ENCODE measurements at places on chromosomes 11 and 22.

DNA sequence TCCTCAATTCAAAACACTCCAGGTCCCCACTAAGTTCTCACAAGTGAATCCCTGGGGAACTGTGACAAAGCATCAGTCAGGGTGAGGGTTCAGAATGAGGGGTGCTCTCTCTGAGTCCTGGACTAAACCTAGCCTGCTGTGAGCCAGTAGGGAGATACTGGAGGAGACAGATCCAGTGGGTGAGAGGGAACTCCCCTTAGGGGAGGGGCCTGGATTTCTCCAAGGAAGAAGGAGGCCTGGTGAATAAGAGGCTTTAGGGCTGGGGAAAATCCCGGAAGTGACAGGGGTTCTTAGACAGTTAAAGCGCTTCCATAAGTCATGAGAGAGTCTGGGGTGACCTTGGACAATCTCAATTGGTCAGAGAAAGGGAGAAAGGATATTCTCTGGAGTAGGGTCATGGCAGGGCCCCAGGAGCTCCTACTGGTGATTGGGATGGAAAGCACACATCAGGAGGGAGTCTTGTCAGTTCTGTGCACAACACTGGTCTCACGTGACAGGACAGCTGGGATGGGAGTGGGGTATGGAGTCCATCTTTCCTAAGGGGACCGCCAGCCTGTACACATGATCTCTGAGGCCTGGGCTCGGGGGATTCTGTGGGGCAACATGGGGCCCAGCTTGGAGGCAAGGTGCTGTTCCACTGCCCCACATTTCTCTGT, 1.5 kb downstream of the TBC1D10A start:
- DNase-seq: no peak

GRCh38 chr11:117232911-117233409, 489 bp downstream of the RNF214 start:
- DNase-seq: no peak

DNA sequence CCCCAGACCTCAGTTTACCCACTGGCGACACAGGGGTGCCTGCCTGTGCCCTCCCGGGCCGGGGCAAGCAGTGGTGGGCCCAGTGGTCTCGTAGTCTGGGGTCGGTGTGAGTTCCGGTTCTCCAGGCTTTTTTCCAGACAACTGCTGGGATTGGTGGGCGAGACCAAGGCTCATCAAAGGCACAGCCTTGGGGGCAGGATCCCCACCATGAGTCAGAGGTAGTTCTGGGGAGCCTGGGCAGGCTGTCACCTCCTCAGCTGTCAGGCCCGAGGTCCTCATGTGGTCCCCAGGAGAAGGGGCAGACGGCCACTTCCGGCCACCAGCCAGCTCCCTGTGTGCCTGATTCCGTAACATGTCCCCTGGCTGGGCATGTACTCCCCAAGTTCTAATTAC, 827 bp upstream of the MUC2 start:
- DNase-seq: no peak

GRCh38 chr11:19722702-19723101, 10.1 kb downstream of the NAV2 start:
- DNase-seq: no peak

DNA sequence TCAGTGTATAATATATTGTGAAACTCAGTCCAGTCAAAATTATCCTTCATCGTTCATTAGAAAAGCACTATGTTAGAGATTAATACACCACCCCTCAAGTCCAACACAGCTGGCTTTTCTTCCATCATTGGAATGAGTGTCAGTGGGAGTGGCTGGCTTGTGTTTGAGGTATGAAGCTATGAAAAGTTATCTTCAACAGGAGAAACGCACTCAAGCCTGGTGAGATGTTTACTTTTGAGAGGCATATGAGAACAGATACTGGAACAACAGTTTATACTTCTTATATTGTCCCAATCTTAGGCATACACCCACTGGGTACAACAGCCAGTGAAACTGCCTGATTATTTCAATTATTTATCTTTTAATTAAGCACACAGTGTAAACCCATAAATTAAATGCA, 34.3 kb downstream of the PLEKHB1 start:
- DNase-seq: no peak

GRCh38 chr11:61482513-61482912, 26.0 kb upstream of the LRRC10B start:
- peak; percentile 61 for DNase-seq

GRCh38 chr11:64245401-64245796, 1.3 kb downstream of the PPP1R14B start:
- no peak for DNase-seq

GRCh38 chr11:134100171-134100570, 31.3 kb downstream of the JAM3 start:
- no peak for DNase-seq

DNA sequence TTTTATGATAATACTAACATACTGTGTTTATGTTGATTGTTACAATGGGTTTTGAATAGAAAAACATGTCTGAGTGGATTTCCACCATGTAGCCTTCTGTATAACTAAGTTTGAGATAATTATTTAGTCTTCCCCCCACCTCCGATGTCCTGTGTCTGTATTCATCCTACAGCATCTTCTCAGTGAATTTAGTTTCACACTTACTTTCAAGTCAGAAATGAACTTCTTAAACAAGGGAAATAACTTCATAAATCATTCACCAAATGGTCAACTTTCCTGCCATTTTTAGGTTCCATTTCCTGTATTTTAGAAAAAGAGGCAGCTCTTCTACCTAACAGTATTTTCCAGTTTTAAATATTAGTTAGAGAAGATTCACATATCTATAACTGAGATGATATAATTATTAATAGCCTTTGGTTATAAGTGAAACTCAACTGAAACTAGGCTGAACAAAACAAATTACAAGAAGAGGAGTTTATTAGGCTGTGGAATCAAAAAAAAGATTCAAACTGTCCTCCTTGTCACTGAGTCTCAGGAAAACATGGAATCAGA, 3.5 kb downstream of the OR51B5 start:
- no peak for DNase-seq

- DNase-seq: no peak
Measured at GRCh38 chr11:125146232-125146631, 18.3 kb upstream of the PKNOX2 start.

DNA sequence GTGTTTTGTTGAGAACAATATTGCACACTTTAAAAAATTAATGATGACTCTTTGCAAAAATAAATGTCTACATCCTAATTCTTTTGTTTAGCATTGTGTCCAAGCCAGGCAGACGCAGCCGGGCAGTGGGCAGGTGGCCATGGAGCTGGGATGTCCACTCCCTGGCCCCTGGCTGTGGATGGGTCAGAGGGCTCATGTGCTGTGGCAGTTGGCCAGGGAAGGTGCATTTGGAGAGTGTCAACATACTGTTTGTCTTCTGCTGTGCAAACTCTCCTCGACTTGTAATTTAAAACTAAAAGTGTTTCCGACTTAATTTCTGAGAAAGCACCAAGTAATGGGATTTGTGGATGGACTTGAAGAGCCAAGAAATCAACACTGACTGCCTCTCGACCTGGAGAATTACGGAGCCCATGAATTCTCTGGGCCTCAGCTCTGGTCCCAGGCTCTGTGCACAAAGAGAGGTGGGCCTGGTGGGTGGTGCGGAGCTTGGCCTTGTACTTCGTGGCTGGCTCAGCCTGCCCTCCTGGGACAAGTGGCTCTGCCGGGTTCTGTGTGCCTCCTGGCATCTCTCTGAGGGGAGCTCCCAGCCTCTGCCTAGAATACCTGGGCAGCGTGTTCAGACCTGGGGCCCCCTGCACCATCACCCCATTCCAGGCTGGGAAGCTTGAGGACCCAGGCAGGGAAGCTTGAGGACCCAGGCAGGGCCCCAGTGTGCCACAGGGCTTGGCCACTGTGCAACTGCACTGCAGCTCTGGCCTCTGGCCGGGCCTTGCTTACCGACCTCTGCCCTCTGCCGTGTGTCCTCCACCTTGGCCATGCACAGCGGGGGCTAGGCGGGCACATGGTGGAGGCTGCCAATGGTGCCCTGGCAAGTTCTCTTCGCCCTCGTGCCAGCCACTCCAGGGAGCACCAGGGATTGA, 46.4 kb downstream of the RTN4R start:
- DNase-seq: no peak

DNA sequence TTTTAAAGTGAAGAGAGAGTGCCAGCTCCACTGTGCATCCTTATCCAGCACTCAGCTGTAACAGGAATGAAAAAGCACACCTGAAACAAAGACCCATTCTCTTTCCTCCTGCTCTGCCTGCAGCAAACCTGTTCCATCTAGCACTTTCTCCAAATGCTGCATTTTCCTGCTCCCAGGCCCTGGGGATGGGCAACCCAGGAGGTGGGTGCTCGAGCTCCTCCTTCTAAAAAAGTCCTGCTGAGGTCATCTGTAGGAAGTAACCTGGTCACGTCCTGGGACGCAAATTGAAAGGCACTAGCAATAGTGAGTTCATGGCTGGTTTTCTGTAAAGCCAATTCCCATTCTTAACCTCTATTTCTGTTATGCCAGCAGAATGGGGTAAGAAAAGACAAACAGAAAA, 173.7 kb downstream of the MAML2 start:
- no peak for DNase-seq

DNA sequence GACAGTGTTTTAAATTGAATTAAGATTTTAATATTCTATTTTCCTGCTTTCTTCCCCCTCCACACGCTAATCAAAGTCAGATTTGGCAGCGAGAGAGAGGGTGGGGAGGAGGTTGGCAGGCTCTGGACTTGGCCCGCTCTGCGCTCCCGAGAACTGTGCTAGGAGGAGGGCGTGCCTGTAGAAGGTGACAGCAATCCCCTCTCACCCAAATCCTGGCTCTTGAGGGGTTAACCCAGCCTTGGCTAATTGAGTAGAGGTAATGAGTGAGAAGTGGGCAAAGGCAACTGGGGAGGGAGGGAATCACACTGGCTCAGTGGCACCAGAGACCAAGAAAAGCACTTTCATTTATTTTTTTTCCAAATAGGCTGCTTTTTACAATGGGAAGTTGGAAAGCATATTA, 42.2 kb downstream of the BUD13 start:
- no peak for DNase-seq

- no peak for DNase-seq
Measured at GRCh38 chr11:103622296-103622695, 414.1 kb upstream of the DDI1 start.

GRCh38 chr11:10899121-10899830, 41.4 kb upstream of the ZBED5 start:
- no peak for DNase-seq

DNA sequence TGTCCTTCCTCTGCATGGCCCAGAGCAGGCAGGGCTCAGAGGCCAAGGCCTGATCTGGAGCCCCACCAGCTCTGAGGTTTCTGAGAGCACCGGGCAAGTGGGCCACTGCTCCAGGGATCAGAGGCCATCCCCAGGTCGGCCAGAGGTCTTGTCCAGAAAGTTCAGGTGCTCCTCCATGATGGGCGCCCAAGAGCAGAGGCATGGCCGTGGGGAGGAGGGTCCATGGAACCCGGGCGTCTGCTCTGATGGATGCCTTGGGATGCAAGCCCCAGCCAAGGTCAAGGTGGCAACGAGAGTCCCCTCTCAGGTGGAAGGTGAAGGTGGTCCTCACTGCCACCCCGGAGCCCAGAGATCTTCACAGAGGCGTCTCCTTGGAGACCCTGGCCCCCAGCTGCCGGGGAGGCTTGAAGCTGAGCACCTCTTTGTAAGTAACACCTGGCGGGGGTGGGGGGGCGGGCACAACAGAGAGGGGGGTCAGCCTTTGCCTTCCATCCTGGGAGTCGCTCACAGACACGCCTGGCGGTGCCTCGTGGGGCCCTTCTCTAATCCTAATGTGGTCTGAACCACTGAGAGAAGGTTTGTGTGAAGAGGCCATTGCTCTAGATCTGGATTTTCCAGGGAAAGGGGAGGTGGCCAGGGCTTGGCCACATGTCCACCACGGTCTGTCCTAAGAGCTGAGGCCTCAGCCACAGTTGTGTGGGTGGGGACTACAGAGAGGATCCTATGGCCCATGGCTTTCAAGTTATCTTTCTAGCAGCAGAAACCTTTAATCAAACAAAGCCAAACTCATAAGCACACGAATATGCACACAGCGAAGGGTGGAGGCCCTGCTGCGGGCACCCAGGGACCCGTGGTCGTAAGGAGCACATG, 2.2 kb upstream of the HDAC10 start:
- DNase-seq: no peak

DNA sequence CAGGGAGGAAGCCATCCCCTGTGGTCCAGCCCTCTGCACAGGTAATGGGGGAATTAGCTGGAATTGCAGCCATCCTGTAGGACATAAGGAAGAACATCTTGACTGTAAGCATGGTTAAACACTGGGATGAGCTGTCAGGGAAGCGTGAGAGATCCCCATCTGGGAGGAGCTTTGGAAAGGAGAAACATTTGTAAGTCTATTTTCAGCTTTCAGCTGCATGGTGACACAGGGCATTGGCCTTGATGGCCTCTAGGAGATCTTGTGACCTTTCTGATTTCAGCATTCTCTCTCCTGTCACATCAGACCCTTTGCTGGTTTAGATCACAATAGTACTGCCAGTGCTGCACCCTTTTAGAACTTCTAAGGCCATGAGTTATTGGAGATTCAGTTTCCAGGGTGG, 47.1 kb downstream of the BCR start:
- DNase-seq: no peak

DNA sequence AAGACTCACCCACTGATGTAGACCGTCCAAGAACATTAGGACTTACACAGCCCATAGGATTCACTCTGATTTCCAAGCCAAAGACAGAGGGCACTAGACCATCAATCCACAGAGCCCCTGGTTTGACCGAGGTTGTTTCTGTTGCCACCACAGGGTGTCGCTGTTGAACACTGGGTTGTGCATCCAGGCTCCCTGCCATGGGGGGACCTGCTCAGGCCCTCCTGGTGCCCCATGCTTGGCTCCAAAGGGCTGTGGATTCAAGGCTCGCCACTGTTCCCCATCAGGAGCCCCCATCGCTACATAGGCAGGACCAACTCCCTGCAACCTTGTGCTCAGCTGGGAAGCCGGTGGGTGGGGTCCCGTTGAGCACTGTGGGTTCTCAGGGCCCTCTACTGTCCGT, 128.0 kb upstream of the ANO1 start:
- no peak for DNase-seq

DNA sequence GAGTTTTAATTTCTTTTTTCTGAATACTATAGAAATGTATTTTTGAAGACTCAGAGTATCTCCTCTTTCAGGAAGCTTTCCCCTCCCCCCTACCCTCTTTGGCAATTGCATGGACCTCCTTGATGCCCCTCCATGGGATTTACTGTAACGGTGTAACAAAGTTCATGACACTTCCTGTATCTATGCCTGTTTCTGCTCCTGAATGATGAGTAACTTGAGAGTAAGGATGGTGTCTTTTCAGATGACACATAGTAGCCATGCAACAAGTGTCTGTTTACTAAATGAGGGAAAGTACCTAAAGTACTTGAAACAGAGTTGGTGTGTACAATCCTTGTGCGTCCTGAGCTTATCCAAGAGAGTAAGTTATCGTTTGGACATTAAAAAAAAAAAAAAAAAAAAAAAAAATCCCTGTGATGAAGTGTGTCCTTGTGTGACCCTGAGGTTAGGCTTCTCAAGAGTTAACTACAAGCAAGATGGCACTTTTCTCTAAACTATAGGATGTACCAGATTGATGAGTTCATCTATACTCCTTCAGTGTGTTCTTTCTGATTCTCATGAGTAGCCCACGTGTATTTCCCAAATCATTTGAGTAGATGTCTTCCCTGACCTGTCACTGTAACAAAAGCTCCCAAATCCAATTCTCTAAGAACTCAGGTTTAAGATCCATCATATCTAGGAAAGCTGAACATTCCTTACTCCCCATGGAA, 7.4 kb downstream of the ETS1 start:
- no peak for DNase-seq

- no peak for DNase-seq
Measured at GRCh38 chr11:61362542-61362875, 335 bp downstream of the TMEM138 start.

GRCh38 chr11:3939211-3939610, 83.7 kb downstream of the STIM1 start:
- no peak for DNase-seq
